Thymus (tissue), 14 donors: ENCODE measurements at places on chromosomes 5 and 9. TPM values are rescaled to one million over a fixed set of nuclear protein-coding genes. Genes with fewer than 3 reads are reported as not detected.

Gene GNAQ
- total RNA-seq: 18.7 TPM

Gene ADAMTS2
- total RNA-seq: 1.4 TPM

Gene SPOCK1
- total RNA-seq: 3.7 TPM

Gene GAPT
- total RNA-seq: 6.8 TPM

Gene DBH
- 0.28 TPM for total RNA-seq

Gene MEGF9
- total RNA-seq: 3.5 TPM

Gene ARHGAP26
- total RNA-seq: 16.2 TPM

Gene PCDHGA2
- 0.19 TPM for total RNA-seq

Gene TTC23L
- 0.33 TPM for total RNA-seq

Gene LRRC19
- total RNA-seq: not detected
